ENCODE measurements at places on chromosomes 6 and 20.

DNA sequence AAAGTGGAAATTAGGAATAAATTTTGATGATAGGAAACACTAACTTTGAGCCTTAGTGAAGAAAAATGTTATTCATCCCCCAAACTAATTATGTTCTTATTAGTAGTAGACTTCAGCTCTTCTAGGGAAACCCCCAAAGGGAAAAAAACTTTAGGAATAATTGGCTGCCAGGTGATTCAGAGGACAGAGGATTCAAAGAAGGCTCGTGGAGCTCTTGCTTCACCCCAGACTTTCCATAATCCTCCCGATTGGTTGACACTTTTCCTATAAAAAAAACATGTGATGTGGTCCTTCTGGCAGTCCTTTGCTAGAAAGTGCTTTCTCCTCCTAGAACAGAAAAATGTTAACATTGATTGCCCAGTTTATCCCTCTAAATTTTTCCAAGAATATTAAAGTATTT is 5.6 kb upstream of the CCDC170 start:
- no peak for DNase-seq

- DNase-seq = no peak
Measured at GRCh38 chr20:25016471-25016870, 23.9 kb upstream of the APMAP start.

DNA sequence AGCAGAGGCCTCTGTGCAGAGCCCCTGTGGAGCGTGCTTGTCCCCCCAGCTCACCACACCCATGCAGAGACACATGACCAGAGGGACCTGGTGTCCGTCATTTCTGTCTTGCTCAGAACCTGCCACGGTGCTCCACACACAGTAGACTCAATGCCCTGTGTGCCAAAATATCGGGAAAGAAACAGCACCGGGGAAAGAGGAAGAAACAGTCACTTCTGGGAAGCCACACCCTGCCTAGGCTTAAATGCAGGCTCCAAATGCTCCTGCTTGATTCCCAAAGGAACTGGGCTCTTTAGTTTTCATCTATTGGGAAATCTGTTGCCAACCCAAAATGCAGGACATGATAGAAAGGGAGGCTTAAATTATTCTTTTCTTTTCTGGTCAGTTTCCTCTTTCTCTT is 503.9 kb downstream of the CD83 start:
- no peak for DNase-seq

- DNase-seq = no peak
Measured at GRCh38 chr6:139825935-139826374, 451.5 kb upstream of the CITED2 start.

DNA sequence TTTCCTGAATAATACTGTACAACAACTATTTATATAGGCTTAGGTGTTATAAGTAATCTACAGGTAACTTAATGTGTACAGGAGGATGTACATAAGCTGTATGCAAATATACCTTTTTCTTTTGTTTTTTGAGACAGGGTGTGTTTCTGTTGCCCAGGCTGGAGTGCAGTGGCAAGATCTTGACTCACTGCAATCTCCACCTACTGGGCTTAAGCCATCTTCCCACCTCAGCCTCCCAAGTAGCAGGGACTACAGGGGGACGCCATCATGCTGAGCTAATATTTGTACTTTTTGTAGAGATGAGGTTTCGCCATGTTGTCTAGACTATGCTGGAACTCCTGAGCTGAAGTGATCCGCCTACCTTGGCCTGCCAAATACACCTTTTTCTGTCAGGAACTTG is 191.7 kb upstream of the ZNF217 start:
- no peak for DNase-seq

- no peak for DNase-seq
Measured at GRCh38 chr6:71887006-71887743, 825 bp downstream of the RIMS1 start.

DNA sequence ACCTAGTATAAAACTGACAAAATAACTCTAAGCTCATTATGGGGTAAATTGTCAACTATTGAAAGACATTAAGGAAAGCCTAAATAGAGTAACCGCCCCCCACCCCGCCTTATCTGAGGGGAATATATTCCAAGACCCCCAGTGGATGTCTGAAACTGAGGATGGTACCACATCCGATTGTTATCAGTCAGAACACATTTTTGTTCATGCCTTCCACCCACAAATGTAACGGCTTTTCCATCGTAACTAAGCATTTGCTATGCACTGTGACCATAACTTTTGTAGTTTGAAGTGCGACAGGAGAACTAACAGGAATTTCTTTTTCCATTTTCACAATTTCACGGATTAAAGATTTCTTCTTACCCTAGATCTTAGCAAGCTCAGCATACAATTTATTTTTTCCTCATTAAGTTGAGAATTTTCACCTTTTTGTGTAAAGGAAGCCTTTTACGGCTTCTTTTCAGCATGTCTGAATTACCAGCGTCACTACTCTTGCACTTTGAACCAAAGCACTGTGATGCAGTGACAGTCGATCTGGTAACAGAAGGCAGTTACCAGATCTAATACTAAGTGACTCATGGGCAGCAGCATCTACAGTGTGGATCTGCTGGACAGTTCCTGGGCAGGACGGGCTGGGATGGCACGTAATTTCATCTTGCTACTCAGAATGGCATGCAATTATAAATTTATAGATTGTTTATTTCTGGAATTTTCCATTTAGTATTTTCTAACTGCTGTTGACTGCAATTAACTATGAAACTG is 11.8 kb downstream of the CFAP61 start:
- DNase-seq = no peak

DNA sequence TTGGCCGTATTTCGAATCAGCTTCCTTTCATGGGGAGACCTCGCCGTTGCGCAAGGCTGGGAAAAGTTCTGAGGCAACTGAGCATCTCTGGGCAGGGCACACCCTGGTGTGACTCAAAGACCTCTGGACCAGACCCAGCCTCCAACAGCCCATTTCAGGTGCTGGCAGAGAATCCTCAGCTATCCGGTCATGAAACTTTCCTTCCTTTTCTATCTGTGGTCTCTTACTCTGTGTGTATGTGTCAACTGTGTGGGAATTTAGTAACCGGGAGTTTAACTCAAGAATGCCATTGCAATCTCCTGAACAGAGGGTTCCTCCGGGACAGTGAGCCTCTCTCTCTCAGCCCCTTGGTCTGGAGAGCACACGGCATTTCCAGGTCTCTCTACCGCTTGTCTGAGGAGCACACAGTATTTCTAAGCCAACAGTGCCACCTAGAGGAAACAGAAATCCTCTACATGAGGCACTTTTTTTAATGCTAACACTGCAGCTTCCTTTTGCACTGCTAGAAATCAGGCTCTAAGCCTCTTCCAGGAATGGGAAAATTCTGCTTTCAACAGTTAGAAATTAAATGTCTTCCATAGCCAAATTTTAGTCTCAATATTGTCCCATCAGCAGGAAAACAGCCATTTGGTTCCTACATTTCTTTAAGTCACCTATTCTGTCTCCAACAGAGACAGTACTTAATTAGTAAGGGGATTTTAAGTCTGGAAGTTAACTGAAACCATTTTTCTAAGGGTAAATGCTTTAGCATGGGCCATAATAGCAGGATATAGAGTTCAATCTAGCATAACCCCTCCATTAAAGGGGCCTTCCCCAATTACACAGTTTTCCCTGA is 32.7 kb downstream of the PLN start:
- peak; percentile 6 for DNase-seq

GRCh38 chr20:42714298-42715141 is 475.2 kb downstream of the PTPRT start:
- DNase-seq = no peak

GRCh38 chr6:5471637-5472398 is 210.5 kb downstream of the FARS2 start:
- DNase-seq = no peak

- DNase-seq = no peak
Measured at GRCh38 chr6:170178561-170179477, 112.1 kb downstream of the DLL1 start.

- DNase-seq = no peak
Measured at GRCh38 chr6:92790381-92790780, 629.0 kb downstream of the EPHA7 start.

DNA sequence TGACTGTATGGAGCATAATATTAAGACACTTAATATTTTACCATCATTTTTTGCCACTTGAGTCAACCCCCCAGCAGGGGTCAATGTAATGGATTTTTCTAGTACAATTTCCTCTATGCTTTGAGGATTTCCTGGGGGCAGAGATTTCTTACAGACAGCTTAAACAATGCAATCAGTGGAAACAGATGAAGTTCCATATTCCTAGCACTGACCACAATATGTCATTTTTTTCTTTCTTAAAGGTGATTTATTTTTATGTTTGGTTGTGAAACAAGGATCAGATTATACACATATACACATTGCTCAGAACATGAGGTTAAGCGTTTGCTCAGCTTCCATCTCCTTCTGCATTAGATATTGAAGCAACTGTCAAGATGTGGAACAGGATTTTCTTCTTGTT is 82.0 kb upstream of the ID4 start:
- DNase-seq = no peak

Data from NCI-H1930 (cell line).